ENCODE measurements at places on chromosomes 2 and 18.

DNA sequence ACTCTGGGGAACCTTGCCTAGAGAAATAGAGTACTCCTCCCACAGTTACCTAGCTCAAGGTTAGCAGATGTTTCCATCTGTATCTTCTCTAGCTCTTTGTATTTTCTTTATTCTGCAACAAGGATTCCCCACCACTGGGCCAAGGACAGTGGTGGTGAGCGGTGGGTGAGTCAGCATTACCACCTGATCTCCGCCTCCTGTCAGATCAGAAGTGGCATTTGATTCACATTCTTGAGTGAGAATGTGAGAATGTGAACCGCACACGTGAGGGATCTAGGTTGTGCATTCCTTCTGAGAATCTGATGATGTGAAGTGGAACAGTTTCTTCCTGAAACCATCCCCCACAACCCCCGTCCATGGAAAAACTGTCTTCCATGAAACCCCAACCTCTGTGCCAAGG is 9.0 kb downstream of the EPB41L3 start:
- no peak for DNase-seq

DNA sequence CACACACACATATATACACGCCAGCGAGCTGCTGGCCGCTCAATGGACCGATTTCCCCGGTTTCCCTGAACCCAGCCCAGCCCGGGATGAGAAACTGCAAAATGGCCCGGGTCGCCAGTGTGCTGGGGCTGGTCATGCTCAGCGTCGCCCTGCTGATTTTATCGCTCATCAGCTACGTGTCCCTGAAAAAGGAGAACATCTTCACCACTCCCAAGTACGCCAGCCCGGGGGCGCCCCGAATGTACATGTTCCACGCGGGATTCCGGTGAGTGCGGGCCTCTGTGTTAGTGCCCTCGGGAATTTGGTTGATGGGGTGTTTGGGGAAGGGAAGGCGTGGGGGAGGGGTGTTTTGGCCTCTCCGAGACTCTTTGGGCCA is 392 bp downstream of the ST8SIA3 start:
- no peak for DNase-seq

- DNase-seq, result no peak
These were observed 226.1 kb downstream of the ANKRD30B start for GRCh38 chr18:14974088-14974487.

DNA sequence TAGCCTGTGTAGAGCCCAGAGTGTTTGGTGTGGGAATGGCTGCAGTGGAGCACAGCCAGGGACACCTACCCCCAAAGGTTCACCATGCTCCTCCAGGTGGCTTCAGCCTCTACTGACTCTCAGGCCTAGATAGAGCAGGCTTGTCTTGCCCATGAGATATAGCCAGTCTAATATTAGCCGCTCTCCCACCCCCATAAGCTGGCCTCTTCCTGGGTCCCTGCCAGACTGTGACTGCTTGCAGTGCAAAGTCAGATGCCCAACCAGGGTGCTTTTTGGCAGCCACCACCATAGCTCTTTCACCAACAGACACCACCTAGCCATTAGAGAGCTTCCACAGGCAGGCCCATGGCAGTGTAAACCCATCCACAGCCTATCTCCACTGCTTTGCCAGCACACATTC is 405.3 kb downstream of the MBD2 start:
- DNase-seq, result no peak

DNA sequence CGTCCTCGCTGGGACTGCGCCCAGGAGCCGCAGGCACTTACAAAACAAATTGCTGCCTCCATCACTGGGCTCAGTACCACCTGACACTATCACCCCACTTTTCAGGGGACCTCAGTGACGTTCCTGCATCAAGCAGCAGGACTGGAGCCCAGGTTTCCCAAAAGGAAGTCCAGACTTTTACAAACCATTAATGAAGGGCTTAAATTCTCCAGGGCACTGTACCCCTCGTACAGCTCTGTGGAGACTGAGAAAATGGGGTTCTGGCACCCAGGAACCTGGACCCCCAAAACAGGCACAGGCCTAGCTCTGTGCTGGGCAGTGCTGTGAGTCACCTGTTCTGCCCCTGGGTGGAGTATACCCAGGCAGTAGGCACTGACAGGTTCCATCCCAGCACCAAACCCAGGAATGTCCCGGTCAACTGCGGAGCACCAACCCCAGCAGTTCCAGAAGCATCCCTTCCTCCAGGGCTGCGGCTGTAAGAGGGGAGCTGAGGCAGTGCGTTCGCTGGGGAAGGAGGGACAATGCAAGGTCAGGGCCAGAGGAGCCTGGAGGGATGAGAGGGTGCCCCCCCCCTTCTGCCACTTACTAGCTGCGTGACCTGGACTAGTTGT is 24.6 kb upstream of the NOTO start:
- no peak for DNase-seq

- no peak for DNase-seq
These were observed 21.5 kb upstream of the TNP1 start for GRCh38 chr2:216881411-216881810.

GRCh38 chr2:168166902-168167510 is 80.4 kb downstream of the STK39 start:
- DNase-seq, result no peak

DNA sequence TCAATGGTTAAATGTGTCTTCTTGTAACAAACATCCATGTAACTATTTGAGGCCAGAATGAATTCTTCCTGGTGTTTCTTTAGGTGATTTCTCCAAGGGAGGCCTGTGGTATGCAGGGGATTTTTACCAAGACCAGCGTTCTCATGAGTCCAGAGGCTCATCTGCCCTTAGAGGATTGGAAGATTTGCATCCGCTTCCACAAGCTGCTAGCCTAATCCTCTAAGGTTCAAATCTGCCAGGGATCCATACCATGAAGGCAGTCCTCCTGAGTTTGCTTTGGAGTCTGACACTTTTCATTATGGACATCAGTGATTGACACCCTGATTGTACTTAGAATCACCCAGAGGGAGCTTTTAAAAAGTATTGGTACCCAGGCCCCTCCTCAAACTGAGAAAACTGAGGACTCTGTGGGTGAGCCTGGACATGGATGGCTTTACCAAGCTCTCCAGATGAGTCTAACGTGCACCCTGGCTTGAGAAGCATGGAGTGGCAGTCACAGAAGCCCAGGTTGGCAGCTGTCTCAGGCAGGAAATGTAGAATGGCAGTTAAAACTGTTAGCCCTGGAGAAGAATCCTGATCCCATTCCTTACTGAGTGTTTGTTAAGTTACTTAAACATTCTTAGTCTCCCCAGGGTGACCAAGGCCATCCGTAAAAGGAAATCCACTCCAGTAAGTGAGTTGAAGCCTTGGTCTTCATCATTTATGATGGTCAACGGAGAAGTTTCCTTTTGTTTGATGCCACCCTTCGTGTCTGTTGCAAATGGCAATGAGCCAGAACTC is 95.3 kb upstream of the RMDN2 start:
- no peak for DNase-seq

GRCh38 chr2:211429256-211429920 is 873.0 kb downstream of the CPS1 start:
- DNase-seq, result no peak

- no peak for DNase-seq
These were observed 196.7 kb upstream of the SIX2 start for GRCh38 chr2:45205985-45206384.

- no peak for DNase-seq
These were observed 42.8 kb downstream of the LRRTM4 start for GRCh38 chr2:77479395-77479794.

GRCh38 chr18:48399303-48400075 is 9.7 kb downstream of the ZBTB7C start:
- no peak for DNase-seq

- DNase-seq, result no peak
These were observed 5.5 kb downstream of the UBE2E3 start for GRCh38 chr2:180985771-180986395.

DNA sequence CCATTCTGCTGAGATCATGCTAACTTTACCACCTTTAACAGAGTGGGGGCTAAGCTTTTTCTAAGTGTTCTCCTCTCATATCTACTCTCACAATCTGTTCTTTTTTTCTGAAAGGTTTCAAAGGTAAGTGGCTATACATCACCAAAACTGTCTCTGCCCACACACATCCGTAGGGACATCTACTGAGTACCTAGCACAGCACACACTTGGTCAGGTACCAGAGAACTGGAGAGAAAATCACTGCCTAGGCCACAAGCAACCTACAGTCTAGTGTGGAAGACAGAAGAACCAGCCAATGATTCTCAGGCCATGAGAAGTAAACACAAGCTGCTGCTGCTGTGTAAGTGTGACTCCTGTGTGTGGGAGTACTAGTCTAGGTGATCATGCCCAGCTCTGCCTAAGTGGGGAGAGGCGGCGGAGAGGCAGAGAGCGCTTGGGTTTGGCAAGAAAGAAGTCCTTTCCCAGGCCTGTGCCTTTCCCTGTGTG is 176.1 kb upstream of the ZFP36L2 start:
- no peak for DNase-seq

DNA sequence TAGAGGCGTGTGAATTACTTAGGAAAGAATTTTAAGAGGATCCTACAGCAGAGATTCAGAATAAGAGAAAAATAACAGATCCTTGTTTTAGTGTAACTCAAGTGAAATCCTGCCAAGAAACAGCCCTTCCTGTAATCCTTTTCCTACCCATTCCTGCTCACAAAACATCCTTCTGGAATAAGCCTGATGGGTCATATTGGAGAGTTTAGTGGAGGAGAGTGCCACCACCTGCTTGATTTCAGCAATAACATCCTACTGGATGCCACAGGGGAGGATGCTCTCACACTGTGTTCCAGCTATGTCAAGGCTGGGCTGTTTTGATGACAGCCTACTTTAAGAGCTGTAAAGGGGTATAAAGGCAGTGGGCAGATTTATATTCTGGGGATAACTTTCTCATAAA is 54.8 kb upstream of the CCDC178 start:
- peak; percentile 4 for DNase-seq

GRCh38 chr18:3832025-3832638 is 382.2 kb downstream of the TGIF1 start:
- no peak for DNase-seq

DNA sequence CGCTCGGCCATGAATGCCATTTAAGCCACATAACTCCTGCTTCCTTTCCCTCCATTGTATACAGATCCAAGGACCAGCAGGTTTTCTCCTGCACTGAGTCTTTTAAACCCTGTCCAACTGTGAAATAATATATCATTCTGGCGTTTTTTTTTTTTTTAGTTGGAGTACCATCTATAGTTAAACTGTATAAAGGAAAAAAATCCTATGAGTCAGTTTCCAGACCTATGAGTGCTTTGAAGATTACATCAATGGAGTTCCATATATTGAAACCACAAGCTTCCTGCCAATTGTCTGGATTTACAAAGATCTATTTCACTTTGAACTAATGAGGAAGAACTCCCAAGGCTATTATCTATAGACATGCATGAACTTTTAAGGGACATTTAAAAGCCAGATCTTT is 2.4 kb upstream of the MALT1 start:
- DNase-seq, result no peak

DNA sequence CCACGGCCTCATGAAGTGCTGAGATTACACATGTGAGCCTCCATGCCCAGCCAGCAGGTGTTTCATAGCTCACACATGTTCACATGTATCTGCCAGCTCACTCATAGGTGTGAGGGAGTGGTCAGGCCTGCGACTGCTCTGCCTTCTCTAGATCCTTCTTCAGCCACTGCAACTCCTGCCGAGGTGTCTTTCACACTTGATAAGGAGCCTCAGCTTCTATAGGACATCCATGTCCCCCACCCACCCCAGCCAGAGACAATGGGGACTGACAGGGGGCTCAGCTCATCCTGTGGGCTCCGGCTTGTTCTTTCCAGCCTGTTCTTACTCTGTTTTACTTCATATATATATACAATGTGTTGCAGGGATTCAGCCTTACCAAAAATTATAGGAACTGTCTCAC is 286.5 kb upstream of the MGAT5 start:
- DNase-seq, result no peak

GRCh38 chr2:30261695-30262211 is 30.4 kb downstream of the LBH start:
- DNase-seq, result no peak

DNA sequence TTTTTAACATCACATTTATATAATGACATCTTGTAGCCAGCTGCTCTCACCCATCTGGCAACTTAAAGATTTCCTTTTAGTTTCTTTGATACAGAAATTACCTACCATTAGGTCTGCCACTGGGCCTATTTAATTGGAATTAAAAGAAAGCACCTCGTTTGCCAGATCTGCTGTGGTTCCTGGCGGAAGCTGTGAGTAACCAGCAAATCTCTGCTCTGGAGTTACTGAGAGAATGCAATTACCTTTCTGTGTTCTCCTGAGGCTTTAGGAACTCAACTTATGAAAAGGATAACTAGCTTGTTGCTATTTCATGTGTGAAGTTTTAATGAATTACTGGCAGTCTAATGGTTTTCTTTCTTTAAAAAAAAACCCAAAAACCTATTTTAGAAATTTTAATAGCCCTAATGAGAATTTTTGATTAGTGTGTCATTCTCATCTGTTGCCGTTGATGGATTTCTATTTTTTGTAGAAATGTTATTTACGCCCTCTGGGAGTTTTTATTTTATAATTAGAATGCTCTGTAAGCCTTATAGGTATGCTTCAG is 69.7 kb upstream of the LYPD6B start:
- no peak for DNase-seq

DNA sequence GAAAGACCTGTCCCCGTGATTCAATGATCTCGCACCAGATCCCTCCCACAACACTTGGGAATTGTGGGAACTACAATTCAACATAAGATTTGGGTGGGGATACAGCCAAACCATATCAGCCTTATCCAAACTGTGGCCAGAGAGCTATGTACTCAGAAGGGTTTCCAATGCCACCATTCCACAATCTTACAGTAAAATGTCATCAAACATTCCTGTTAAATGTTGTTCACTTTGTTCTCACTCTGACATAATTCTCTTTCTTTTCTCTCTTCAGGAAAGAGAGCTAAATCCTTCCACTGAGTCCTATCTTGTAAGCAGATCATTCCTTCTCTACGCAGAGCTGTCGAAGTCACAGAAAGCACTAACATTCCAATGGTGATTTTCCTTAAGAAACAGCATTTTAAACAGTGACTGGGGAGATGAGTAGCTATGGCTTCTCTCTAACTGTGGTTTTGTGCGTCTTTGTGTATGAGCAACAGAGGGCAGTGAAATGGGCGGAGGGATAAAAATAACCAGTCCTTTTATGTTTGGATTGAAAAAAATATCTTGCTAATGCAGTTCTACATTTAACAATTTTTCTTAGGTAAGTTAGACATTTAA is 684.7 kb downstream of the EPHA4 start:
- no peak for DNase-seq

GRCh38 chr18:45068400-45069094 is 387.9 kb downstream of the SETBP1 start:
- no peak for DNase-seq

- DNase-seq, result no peak
These were observed 63.8 kb downstream of the PIK3C3 start for GRCh38 chr18:42018831-42019230.
